Stimulated activated CD8-positive, alpha-beta memory T cell treated with anti-CD3 and anti-CD28 coated beads, Interleukin-15, amount 100 ng/mL, for 48 hours (primary cell): ENCODE measurements at places on chromosomes 16 and 17.
A peak's percentile ranks its signal among the peaks of the same experiment; 100 is the strongest.

GRCh38 chr17:17217995-17218394, 11.9 kb upstream of the PLD6 start:
- DNase-seq = no peak

- DNase-seq = peak; percentile 80
Observed at GRCh38 chr16:48611329-48612137, 1.6 kb upstream of the N4BP1 start.

DNA sequence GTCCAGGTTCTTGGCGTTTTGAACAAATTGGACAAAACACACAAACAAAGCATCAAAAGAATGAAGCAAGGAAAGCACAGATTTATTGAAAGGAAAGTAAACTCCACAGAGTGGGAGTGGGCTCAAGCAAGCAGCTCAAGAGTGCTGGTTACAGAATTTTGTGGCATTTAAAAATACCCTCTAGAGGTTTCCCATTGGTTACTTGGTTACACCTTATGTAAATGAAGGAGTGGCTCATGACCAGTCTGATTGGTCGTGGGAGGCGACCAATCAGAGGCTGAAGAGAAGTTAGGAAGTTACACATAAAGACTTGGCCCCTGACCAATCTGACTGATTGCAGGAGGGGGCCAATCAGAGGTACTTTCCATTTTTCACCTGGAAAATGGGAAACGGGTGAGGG, 1373.8 kb upstream of the GOT2 start:
- DNase-seq = no peak

- DNase-seq = no peak
Observed at GRCh38 chr16:81817789-81818567, 38.9 kb downstream of the PLCG2 start.

GRCh38 chr16:31487071-31487719, 4.3 kb downstream of the SLC5A2 start:
- no peak for DNase-seq

DNA sequence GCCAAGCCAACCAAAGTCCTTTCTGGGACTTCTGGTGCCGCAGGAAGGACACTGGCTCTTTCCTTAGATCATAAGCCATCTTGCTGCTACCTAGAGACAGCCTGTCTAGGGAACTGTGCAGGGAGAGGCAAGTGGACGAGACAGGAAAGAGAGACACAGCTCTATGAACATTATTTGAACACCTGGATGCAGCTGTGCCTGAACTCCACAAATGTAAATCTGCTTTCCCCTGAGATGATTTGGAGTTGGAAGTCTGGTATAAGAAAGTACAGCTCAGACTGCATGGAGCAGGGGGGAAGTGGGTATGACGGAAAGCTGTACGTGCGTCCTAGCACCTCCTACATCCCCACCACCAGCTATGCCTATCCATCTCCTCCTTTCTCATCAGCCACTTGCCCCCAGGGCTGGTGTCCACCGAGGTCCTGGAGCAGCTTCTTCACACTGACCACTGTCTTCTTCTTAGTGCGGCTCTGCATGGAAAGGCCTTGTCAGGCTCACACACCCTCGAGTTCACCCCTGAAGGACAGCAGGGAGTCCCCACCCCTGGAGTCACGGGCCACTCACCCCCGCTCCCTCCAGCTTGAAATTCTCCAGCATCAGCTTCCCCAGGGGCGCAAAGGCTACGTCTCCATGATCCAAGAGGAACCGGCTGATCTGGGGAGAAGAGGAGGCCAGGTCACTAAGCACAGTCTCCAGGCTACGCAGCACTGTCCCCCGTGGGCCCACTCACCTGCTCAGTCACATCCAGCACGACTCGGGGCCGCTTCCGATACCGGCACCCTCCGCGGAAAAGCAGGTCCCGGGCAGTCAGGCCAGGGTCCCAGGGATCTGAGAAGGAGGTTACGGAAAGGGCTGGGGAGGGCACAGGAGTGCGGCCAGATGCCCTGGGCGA, 3.9 kb downstream of the TAF1C start:
- DNase-seq = no peak

- DNase-seq = no peak
Observed at GRCh38 chr17:20174588-20175265, 165.6 kb downstream of the SPECC1 start.

DNA sequence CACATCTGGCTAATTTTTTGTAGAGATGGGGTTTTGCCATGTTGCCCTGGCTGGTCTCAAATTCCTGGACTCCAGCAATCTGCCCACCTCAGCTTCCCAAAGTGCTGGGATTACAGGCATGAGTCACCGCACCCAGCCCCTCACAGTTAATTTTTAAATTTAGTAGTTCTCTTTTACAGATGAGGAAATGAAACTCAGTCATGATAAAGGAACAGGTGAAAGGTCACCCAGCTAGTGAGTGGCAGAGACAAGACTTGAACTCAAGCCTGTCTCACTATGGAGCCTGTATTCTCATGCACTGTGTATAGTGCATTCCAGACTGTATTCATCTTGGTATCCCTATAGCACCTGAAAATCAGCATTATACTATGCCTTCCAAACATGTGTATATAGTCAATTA, 77.1 kb upstream of the WSB1 start:
- DNase-seq = no peak

DNA sequence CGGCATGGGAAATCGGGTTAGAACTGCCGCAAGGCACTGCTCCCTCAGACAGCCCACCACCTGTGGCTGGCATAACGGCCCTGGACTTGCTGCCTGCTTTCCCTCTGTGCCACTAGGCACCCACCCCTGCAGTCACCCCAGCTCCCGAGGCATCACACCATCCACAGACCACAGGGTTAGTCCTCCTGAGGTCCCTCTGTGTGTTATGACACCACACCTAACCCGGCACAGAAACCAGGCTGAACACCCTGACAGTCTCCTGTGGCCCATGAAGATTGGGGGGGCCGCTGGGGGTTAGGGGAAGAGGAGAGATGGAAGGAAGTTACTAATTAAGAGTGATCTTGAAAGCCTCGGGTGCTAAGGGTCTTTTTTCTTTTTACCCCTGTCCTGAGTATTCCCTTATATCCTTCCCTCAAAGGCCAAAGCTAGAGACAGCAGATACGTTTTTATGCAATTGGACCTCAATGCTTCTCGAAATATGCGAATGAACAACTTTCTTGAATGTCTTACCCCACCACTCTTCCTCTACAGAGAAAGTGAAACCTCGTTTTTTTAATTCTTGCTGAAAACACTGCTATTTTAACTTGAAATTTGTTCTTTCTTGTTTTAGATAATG, 7.0 kb downstream of the CYTH1 start:
- peak; percentile 68 for DNase-seq

DNA sequence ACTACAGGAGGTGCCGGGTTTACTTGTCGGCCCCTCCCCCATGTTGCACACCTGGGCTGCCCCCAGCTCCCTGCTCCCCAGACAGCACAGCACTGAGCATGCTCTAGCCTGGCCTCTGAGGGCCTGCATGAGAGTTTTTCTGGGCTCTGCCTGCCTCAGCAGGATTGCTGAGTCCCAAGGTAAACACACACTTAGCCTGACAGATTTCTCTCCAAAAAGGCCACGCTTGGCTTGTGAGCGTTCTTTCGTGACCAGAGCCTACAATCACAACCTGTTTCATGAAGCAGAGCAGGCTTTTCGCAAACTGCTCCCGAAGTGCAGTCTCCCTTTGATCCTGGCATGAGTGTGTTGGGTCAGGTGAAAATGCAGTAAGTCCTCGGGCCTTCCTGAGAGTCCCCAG, 9.8 kb upstream of the CD300E start:
- DNase-seq = no peak

DNA sequence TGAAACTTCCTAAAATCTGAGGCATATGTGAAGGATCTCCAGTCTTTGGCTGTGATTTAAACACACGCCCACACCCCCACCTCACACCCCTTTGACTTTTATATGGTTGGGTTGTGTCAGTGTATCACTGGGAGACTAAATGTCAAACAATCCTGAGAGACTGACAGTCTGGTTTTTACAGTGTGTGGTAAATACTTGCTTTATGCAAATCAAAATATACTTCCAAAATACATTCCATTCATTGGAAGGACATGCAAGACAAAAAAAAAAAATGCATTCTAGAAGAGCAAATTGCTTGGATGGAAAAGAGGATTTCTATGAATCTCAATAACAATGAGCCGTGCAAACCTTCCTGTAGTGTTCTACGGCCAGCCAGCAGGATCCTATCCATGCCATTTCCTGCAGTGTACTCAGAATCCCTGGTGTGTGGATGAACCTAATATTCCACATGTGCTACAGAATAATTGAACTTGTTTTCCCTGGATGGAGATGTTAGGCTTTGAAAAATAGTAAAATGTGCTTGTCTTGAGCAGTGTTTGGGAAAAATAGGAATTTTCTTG, 602.1 kb upstream of the GOT2 start:
- DNase-seq = no peak

DNA sequence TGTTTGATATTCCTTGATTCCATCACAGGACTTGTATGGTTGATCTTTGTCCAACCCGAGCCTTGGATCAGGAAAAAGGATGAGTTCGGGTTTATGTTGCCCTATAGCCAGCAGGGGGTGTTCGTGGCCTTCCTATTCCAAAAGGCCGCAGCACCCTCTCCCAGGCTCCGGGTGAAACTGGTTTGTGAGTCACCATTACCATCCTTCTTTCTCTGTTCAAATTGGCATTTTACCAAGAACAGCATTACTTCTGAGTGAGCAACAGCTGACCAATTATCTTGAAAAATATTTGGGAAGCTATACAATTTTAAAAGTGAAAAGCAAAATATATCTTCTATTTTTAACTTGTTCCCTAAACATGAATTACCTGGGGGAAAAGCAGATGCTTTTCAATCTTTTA, 24.3 kb upstream of the KRT20 start:
- peak; percentile 36 for DNase-seq

GRCh38 chr16:54288835-54289241, 2.3 kb upstream of the IRX3 start:
- DNase-seq = no peak

DNA sequence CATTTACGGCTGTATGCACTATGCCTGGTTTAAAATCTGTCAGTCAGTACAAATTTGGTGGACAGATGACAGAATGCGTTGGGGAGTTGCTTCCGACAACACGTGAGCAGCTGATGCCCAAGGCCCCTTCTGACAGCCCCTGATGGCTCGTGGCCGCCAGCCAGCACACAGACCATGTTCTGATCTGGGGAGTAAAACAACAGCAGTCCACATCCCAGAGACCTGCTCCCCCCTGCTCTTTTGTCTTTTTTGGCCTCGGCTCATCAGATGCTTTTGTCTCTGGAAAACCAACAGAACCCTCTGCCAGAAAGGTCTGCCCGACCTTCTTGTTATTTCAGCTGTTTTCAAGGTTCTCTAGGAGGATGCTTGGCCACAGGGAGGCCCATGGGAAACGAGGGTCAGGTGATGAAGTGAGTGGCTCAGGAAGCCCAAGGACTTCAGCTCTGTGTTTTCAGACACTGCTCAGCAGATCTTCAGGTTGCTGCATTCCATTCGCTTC, 10.8 kb downstream of the ARSG start:
- no peak for DNase-seq

- DNase-seq = no peak
Observed at GRCh38 chr16:11152677-11153331, 103.2 kb downstream of the SOCS1 start.
